GM23248 (cell line): ENCODE measurements at places on chromosomes 6 and 20. TPM values are rescaled to one million over a fixed set of nuclear protein-coding genes. Genes with fewer than 3 reads are reported as not detected.
A peak's percentile ranks its signal among the peaks of the same experiment; 100 is the strongest.

DNA sequence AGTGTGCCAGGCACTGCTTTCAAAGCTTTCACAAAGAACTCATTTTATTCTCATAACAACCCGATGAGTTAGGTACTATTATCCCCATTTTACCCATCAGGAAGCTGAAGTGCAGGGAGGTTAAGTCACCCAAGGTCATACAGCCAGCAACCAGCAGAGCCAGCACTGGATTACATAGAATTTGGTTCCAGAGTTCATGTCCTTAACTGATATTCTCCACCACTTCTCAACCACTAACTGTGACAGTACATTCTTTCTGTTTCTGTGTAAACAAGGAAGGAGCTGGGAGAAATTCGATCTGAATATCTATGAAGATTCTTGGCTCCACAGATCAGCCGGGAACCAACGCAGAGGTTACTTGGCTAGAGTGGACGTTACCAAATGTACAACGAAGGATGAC is 98.0 kb downstream of the KIF16B start:
- DNase-seq: peak; percentile 13

GRCh38 chr20:1930165-1930564 is 35.0 kb downstream of the SIRPA start:
- no peak for DNase-seq

DNA sequence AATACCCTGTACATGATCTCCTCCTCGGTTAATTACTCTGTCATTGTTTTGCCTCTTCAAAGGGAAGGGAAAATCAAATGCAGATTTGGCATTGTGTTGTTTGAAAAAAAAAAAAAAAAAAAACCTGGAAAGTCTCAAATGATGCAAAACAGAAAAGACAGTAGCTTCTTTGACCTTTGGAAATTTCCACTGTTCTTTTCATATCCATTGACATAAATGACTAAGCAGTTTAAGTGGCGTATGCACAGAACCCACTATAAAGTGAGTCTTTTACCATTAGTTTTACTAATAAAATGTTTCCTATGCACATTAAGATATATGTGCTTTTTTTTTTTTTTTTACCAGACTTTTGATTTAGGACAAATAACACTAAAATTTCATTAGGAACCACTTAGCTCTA is 704.3 kb downstream of the TFAP2A start:
- no peak for DNase-seq

DNA sequence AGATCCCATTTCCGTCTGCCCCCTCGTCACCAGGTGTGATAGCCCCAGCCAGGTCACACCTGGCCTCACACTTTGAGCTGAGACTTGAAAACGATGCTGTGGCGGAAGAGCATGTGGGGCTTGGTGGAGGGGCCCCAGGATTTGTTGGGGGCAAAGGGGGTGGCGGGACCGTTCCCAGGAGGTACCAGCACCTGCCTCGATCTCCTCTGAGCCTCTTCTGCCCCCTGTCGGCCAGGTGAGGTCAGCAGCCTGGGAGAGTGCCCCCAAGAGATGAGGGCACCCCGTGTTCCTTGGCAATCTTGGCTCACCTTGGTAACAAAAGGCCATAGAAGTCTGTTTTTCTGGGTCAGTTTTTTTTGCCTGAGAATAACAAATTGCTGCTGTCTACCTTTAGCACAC is 25.4 kb downstream of the SPATA2 start:
- no peak for DNase-seq

- no peak for DNase-seq
These were observed 17.2 kb downstream of the GNAS start for GRCh38 chr20:58869662-58870227.

- no peak for DNase-seq
These were observed 35.2 kb downstream of the FAM184A start for GRCh38 chr6:119043265-119043664.

DNA sequence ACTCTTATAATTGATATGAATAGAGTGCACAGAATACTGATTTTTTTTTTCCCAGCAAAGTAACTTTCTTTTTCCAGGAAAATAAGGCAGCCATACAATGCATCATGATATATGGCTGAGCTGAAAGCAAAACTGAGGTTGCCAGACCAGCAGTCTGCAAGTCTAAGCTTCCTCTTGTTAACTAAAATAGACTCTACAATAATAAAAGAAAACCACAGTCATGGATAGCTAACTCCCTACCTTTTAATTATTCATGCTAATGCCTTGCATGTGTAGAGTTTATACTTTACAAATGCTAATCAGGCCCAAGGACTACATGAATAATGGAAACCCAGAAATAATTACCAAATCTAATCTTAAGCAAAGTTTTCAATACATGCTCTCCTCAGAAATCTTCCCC is 47.4 kb downstream of the MAP7 start:
- no peak for DNase-seq

- DNase-seq: no peak
These were observed 662.8 kb downstream of the TBC1D32 start for GRCh38 chr6:120671519-120671918.

DNA sequence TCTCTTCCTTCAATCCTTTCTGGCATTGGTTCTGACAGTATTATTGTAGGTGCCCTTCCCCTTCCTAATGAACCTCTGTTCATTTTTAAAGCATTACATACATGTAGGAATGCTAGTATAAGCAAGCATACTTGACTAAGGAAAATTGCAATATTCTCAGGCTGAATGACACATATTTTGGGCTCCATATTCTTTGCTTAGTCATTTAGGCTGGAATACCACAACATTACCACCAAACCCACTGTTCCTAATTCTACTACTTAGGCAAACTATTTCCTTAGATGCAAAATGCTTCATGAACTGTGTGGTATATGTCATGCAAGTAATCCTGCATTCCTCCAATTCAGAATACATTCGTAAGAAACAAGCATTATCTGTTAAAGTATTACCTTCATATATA is 113.9 kb downstream of the PRDM1 start:
- peak; percentile 89 for DNase-seq

DNA sequence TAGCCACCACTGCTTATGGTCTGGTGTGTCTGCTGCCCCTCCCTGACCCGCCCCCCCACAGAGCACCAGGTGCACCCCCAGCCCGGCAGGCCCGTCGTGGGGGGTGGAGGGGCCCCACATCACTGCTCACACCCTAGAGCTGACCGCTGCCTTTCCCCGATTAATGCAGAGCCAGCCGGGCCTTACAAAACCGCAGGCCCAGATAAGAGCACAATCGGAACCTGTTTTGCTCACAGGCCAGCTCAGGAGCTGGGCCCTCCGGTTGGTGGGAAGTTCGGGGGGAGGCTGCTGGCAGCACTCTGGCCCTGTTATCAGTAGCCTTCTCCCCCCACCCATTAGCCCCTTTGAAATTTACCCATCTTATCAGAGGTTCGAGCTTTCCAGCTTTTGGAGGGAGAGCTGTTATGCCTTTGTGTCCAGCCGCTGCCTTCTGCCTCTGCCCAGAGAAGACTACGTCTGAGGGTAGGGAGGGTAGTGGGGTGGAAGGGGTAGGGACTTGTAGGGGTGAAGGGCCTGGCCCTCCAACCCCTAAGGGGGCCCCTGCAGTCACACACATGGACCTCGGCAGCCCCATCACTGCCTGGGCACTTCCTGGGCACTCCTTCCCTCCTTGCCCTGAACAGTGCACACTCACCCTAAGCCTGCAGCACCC is 6.9 kb upstream of the SPDEF start:
- no peak for DNase-seq

- no peak for DNase-seq
These were observed 38.9 kb downstream of the CD109 start for GRCh38 chr6:73734832-73735453.

DNA sequence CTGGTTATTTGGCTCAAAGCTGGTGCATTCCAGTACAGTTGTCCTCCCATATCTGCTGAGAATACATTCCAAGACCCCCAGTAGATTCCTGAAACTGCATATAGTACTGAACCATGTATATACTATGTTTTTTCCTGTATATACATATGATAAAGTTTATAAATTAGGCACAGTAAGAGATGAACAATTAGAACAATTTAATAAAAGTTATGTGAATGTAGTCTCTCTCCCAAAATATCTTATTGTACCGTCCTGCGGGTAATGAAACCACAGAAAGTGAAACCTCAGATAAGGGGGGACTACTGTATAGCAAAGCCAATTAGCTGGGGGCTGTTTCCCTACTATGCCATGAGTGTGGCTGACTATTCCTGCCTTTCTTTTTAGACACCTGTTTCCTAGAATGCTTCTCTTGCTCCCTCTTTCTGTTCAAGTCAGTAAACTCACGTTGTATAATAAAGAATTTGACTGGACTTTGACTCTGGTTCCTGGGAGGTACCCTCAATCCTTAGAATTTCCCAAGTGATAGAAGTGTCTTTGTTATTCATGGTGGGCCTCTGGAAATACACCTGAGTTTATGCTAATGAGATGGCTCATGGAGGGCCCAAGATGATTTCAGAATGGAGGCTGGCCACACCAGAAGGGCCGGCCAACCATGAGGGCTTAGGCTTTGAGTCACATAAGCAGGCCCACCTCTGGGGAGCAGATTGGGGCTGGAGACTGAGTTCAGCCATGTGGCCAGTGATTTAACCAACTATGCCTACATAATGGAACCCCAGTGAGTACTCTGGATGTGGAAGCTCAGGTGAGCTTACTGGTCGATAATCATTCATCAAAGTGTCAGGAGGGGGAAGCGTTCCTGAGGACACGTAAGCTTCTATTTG is 689 bp upstream of the BLOC1S5 start:
- DNase-seq: no peak

GRCh38 chr6:161038229-161039031 is 46.9 kb downstream of the MAP3K4 start:
- peak; percentile 97 for DNase-seq

DNA sequence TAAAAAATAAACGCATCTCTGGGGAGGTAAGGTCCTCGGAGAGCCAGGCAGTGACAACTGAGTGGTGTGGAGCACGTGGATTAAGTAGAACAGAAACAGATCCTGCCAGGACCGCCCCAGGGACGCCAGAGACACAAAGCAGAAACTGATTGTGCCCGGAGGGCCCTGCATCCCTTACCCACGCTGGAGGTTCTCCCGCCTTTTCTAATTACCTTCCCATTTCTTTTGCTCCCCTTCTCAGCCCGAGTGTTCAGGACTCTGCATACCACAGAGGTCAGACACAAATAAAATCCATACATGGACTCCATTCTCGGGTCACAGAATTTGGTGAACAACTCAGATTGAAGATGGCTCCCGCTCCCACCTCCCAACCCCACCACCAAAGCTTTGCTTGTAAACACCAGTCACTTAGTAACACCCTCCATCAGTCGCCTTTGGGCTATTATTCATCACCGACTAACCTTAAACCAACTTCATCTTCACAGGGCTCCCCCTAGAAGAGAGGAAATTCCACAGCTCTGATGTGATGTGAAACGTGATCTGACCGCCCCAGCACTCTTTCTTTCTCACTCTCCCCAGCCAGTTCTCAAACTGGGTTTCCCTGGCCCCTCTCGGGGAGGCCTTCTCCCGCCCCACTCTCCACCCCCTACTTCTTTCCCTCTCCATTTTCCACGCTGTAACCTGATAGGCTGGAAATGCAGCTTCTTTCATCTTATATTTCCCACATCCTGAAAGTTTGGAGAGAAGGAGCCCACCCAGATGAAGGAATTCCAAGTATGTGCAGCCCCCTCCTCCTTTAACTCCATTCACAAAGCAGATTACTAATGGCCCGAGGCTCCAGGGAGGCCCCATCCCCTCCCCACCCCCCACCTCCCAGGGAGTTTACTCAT is 32.5 kb upstream of the PIM1 start:
- DNase-seq: peak; percentile 97

GRCh38 chr20:40797425-40797824 is 108.4 kb upstream of the MAFB start:
- DNase-seq: peak; percentile 36

GRCh38 chr20:717832-718231 is 42.2 kb upstream of the SCRT2 start:
- DNase-seq: peak; percentile 49

- DNase-seq: no peak
These were observed 6.2 kb downstream of the SS18L1 start for GRCh38 chr20:62149532-62150309.

DNA sequence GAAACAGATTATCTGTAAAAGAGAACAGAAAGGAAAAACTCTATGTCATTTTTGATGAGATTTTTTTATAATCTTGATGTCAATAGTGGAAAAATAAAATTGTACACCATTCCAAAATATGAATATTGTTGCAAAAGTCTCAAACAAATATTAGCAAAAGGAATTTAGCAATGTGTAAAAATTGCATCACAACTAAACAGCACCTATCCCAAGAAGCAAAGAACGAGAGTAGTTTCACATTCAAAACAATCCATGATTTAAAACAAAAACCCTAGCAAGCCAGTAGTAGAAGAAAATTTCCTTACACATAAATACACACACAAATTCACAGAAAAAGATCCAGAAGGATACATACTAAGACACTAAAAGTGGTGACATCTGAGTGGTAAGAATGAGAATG is 38.4 kb downstream of the LCA5 start:
- DNase-seq: peak; percentile 4

GRCh38 chr20:55478724-55479450 is 526.4 kb downstream of the CBLN4 start:
- DNase-seq: no peak

DNA sequence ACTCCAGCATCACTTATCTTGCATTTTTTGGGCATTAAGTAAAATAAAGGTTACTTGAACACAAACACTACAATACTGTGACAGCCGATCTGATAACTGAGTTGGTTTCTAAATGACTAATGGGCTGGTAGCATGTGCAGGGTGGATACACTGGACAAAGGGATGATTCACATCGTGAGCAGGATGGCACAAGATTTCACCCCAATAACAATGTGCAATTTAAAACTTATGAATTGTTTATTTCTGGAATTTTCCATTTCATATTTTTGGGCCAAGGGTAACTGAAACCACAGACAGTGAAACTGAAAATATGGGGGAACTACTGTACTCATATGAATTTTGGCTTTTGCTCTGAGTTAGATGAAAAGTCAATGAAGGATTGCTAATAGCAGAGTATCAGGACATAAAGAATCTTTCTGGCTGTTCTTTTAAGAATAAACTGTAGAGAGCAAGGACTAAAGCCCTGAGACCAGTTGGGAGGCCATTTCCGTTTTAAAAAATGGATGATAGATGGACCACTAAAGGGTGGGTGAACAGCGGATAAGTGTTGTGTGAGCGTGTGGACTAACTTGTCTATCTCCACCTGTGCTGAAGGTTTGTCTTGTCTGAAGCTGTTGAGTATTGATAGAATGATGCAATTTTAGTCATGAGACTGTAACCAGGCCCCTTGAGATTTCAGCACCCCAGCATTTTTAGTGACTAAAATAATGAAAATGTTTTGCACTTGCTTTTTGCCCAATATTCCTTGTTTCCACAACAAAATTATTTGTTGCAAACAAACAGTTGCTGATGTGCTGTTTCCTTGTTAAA is 8.2 kb downstream of the SPINT3 start:
- DNase-seq: peak; percentile 29

GRCh38 chr6:81476881-81477280 is 275.6 kb downstream of the TENT5A start:
- DNase-seq: peak; percentile 90

Gene ACTL10
- 3.2 and 3.4 TPM in 2 replicates for total RNA-seq

Gene PSORS1C2
- not detected in 2 replicates for total RNA-seq

Gene SLC24A3
- total RNA-seq: not detected in 2 replicates

Gene FBXO30
- 9.4 and 12.6 TPM in 2 replicates for total RNA-seq

Gene MOCS1
- total RNA-seq: 9.0 and 10.2 TPM in 2 replicates

Gene B3GALT4
- total RNA-seq: 2.6 and 2.7 TPM in 2 replicates

Gene NNAT
- not detected in 2 replicates for total RNA-seq

Gene NRN1
- total RNA-seq: 78.5 and 94.6 TPM in 2 replicates

Gene FAM217A
- not detected in 2 replicates for total RNA-seq

Gene SLC12A5
- not detected in 2 replicates for total RNA-seq
